Stimulated activated CD4-positive, alpha-beta T cell treated with anti-CD3 and anti-CD28 coated beads, Interleukin-1b, Interleukin-23, amount 100 ng/mL, for 1 hour (primary cell): ENCODE measurements at places on chromosomes 11 and 22.

DNA sequence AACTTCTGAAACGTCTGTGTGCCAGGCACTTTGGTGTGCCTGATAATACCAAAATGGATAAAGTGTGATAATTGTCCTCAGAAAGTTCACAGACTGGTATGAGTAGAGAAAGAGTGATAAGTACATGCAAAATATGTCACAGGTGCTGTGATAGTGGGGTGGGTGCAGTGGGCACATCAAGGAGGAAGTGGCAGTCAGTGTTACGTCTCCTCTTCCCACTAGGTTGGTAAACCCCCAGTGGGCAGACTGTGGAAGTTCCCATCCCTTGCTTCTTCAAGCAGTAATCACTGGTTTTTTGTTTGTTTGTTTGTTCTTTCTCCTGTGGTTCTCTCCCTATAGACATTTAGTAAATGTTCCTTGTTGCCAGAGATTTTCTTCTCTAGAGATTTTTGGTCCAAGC lies 5.4 kb downstream of the RNF121 start:
- no peak for DNase-seq

GRCh38 chr11:76339221-76339620 lies 41.7 kb downstream of the THAP12 start:
- no peak for DNase-seq

DNA sequence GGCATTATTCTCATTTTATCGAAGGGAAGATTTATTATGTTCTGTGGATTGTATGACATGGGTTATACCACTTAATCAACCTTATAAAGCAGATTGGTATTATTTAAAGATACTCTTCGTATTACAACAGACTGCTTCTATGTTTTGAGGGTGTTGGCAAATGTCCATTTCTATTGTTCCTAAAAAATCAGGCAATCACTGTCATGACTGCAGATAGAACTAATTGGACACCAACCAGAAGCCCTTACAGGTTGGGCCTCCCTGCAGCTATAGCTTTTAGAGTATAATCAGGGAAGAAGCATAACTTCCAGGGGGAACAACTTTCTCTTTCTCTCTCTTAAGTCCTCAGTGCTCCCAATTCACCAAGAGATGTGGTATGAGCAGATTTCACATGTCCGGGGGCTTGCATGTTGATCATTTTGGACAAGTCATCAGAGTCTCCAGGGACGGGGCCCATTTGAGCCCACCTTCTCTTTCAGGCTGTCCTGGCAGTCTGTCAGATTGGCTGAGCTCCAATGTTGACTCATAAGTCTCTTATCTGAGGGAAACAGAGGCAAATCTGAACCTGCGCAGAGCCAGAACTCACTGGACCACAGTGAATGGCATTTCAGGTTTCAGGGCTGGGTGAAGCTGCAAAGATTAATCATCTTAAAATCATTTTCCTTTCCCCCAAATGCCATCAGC lies 264.0 kb upstream of the CCDC90B start:
- DNase-seq: no peak

DNA sequence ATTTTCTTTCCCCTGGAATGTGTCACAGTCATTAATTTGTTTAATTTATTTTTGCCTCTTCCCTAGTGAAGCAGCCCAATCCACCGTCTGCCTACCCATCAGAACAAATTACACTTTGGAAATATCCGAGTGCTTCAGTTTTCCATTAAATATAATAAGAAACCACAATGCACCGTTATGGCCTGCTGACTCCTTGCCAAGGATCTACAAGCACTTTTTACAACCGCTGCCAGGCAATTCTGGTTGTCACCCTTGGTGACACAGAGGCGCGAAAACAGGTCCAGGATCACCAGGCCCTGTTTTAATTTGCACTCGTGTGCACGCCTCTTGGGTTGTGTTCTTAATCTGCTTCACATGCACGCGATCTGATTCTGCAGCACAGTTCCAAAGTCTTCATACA lies 43.9 kb downstream of the KIRREL3 start:
- no peak for DNase-seq

- no peak for DNase-seq
Observed at GRCh38 chr11:121595717-121596161, 143.0 kb upstream of the SORL1-AS1 start.

DNA sequence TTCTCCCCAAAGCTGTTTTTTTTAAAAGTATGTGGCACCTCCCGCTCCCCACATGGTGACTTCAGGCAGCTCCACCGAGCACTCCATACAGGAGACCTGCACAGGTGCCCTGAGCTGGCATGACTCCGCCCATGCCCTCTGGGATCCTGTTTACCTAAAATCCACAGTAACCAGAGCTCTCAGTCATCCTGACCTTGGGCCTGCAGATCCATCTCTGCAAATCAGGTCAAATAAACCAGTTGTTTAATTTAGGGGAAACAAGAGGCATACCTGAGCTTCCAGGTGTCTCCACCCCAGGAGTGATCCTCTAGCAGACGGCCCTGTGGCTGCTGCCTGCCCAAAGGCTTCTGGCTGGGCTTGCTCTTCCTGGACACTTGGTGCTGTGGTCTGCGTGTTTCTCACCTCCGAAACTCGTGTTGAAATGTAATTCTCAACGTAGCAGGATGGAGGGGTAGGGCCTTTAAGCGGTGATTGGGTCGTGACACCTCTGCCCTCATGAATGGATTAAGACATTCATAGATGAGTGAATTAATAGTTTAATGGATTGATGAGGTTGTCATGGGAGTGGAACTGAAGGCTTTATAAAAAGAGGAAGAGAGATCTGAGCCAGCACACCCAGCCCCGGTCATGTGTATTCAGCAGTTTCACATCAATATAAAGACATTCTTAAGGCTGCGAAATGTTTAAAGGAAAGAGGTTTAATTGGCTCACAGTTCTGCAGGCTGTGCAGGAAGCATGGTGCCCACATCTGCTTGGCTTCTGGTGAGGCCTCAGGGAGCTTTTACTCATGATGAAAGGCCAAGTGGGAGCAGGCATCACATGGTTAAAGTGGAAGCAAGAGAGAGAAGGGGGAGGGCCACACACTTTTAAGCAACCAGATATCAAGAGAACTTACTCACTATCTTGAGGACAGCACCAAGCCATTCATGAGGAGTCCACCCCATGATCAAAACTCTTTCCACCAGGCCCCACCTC lies 34.1 kb downstream of the LINC01488 start:
- DNase-seq: no peak
